ENCODE measurements at places on chromosomes 12 and 14.
A peak's percentile ranks its signal among the peaks of the same experiment; 100 is the strongest.

DNA sequence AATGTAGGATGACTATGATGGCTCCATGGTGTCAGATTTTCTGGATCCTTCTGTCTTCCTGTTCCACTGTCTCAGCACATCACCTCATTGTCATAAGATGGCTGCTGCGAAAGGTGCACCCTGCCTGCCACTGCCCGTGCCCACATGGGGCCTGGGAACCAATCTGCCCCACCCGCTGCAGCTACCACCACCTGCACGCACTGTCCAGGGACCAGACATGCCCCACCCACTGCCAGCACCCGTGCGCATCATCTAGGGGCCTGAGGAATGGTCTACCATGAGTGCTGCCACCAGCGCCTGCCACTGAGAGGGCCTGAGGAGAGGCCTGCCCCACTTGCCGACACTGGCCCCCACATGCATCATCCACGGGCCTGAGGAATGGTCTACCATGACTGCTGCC is 23.8 kb downstream of the CYP46A1 start:
- no peak for DNase-seq

GRCh38 chr14:97485201-97485600 is 688.0 kb downstream of the VRK1 start:
- DNase-seq, result no peak

DNA sequence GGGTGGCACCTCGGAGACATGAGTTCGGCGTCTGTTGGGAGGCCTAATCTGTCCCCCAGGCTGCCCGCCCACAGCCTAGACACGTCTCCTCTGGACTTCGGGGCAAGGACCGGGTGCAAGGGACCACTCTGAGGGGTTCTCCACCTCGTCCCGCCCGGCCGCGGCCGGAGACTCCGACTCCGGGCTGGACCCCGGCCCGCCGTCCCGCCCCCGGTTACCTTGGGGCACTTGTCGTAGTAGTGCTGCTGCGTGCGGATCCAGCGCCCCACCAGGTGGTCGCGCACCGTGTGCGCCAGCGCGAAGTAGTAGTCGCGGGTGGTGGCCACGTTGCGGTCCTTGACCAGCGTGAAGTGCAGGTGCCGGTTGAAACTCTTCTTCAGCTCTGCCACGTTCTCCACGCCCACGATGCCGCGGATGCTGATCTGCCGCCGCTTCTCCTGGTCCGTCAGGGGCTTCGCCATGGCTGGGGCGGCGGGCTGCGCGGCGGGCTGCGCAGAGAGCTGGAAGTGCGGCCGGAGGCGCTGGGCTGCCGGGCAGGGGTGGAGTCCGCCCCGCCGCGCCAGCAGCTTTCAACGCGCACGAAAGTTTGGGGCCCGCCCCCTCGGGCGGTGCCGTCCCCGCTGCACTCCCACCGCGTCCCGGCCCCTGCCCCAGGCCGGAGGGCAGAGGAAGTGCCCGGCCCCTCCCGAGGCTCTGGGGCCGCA is at the start of gene PYGL:
Gene PYGL (minus strand): TSS at position 541 of the 704 bp plus-strand sequence. CDS start 80 bp downstream, at position 461.
- DNase-seq, result peak; percentile 21

- DNase-seq, result no peak
These were observed 120.1 kb downstream of the MDGA2 start for GRCh38 chr14:47555333-47555732.

GRCh38 chr12:2794191-2794735 is 507 bp upstream of the FKBP4 start:
- DNase-seq, result peak; percentile 32

DNA sequence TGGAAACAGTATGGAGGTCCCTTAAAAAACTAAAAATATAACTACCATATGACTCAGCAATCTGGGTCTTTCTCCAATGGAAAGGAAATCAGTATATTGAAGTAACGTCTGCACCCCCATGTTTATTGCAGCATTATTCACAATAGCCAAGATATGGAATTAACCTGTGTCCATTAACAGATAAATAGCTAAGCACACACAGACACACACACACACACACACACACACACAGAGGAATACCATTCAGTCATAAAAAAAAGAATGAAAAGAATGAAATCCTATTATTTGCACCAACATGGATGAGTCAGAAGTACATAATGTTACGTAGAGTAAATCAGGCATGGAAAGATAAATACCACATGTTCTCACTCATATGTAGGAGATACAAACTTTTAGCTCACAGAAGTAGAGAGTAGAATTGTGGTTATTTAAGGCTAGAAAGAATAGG is 4.7 kb downstream of the KLRK1 start:
- no peak for DNase-seq

GRCh38 chr12:116314477-116314876 is 37.0 kb upstream of the MED13L start:
- no peak for DNase-seq

- DNase-seq, result no peak
These were observed 88.8 kb downstream of the ACTN1 start for GRCh38 chr14:68890173-68890931.

GRCh38 chr12:9114946-9115345 is 773 bp downstream of the A2M start:
- DNase-seq, result no peak

DNA sequence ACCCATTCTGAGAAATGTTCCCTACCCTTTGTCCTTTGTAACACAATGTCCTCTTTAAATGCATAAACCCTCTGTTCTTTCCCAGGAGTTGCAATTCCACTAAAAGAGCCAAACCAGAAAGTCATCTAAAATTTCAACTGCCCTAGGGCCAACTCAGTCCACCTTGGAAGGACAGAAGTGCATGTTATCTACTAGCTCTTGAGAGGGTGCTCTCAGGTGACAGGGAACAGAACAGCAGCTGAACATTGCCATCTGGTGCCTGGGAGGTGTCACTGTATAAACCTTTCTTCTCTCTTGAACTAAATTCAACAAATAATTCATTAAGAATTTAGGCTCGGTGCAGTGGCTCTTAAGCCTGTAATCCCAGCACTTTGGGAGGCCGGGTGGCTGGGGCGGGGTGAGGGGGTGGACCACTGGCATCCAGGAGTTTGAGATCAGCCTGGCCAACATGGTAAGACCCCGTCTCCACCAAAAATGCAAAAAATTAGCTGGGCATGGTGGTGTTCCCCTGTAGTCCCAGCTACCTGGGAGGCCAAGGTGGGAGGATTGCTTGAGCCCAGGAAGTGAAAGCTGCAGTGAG is 10.3 kb upstream of the FERMT2 start:
- DNase-seq, result peak; percentile 17

GRCh38 chr14:94424371-94424770 is 28.2 kb downstream of the SERPINA11 start:
- no peak for DNase-seq

- peak; percentile 2 for DNase-seq
These were observed 27.3 kb upstream of the CHPT1 start for GRCh38 chr12:101670007-101670671.

GRCh38 chr12:108854451-108855283 is 2.7 kb downstream of the SSH1 start:
- no peak for DNase-seq

DNA sequence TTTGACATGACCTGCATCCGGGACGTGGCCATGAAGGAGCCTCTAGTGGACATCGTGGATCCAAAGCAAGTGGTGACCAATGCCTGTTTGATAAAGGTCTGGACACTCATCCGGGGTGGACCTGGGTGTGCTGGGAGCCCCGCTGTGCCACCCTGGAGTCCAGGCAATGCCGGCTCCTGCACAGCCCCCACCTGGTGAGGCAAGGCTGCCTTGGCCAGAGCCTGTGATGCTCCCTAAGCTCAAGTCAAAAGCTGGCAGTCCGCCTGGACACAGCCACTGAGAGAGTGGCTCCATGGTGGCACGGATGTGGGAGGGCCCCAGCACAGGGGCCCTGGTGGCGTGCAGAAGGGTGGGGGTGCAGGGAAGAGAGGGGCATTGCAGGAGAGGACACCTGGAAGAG is 85.9 kb downstream of the PRMT8 start:
- no peak for DNase-seq

DNA sequence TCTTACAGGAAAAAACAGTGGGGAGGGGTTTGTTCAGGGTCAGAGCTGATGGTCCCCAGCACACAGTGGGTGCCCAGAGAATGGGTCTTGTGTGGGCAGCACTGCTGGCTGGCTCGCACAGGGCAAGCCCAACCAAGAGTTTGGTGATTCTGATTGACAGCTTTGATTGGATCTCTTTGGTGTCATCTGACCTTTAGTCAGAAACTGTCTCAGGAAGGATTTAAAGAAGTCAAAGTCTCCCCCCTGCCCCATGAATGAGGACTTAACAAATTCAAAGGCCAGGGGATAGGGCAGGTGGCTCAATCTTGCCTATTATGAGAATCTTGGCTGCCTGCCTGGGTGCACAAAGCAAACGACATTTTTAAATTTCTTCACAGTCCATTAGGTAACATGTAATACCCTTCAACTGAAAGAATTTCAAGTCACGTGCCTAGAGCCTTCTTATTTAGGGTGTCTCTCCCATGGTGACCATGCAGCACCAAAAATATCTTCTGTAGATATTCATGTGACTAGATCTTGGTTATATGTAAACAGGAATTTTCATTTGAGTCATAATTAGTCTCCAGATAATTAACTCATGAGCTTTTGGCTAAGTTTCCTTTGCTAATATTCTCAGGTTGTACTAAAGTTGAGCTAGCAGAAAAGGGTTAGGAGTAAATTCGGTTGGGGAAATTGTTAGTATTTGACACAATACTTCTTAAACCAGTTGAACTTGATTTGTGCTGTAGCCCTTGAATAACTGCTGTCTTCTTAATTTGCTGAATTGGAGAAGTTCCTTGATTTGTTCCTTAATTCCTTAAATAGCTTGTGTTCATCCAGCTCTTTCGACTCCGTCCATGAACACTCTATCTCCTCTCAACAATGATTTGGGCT is 54.5 kb upstream of the HECTD1 start:
- no peak for DNase-seq

DNA sequence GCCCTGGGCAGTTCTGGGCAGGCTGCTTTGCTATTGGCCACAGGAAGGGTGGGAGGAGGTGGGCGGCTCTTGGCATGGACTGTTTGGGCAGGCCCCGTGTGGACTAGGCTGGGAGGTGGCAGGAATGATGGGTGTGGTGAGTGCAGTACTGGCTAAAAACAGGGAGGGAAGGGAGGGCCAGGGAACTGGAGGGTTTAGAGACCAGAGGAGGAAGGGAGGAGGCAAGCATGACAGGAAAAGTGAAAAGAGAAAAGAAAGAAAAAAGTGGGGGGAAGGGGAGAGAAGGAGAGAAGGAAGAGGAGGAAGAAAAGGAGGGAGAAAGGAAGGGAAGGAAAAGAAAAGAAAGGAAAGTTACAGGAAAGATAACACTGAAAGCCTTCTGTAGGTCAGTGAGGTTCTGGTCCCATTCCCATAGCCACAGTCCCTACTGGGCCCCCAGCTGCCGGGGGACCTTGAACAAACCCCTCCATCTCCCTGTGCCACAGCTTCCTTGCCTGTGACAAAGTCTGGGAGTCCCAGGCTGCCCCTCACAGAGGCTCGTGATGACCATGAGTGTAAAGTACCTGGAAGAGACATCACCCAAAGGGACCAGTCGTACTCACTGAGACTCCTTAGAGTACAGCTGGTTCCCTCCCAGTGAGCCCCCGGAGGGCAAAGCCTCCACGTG is 1.1 kb upstream of the C14orf132 start:
- no peak for DNase-seq

- no peak for DNase-seq
These were observed 77.9 kb downstream of the TMEM30B start for GRCh38 chr14:61203081-61203753.

DNA sequence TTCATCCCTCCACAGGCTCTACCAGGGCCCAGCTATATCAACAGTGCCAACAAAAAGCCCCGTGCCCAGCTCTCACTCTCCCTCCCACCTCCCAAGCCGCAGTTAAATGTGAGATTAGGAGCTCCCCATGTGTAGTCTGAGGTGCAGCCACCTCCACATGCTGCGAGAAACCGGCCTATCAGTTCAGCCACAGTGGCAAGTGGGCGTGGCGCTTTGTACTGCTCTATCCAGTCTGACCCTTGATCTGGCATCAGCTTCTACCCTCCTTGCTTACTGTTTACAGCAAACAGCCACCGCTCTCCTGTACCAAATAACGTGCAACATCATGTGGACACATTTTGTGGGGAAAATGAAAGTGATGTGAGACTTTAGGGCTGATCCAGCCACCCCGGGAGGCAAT is 1.7 kb downstream of the PLEK2 start:
- DNase-seq, result no peak

DNA sequence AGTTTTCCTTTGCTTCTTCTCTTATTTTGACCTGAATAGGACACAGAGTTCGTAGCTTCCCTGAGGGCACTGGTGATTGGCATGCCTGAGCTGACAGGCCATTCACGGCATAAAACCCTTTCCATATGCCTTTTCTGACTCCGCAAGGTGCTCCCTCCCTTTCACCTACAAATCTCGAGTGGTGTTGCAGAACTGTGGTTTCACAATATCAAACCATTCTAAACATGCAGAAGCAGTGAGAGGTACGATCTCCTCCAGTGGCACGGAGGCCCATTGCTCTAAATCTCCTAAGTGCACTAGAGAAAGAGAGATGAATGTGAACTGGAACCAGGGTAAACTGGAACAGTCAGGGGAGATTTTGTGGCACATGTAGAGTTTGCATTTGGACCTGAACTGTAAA is 23.9 kb downstream of the CLSTN3 start:
- DNase-seq, result no peak

GRCh38 chr14:92747701-92748258 is 647 bp downstream of the LGMN start:
- DNase-seq, result no peak

- no peak for DNase-seq
These were observed 26.3 kb downstream of the KRT18 start for GRCh38 chr12:52975204-52975603.

GRCh38 chr12:27979145-27979544 is 6.6 kb upstream of the PTHLH start:
- DNase-seq, result no peak

- no peak for DNase-seq
These were observed 211.4 kb downstream of the GRIN2B start for GRCh38 chr12:13769966-13770365.

DNA sequence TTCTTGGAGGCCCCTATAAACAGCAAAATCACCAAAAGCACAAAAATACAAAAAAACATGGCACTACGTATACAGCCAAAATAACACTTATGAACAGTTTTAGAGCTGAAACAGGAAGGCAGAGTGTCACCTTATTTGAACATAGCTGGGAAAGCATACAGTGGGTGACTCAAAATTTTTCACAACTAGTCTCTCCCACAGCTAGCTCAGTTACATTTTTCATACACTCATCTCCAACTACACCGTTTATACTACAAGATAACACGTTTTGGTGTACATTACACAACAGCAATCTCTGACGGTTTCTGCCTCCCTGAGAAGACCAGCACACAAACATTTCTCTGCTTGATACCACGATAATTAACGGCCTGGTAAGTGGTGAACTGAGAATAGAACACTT is 2.9 kb downstream of the RAD52 start:
- DNase-seq, result no peak

- peak; percentile 24 for DNase-seq
These were observed 21.8 kb downstream of the GOLGA3 start for GRCh38 chr12:132806857-132807256.

GRCh38 chr12:11543457-11544158 is 105.9 kb upstream of the ETV6 start:
- DNase-seq, result no peak

GRCh38 chr14:23896609-23897153 is 56.9 kb upstream of the DHRS4 start:
- DNase-seq, result no peak

All from stimulated activated CD4-positive, alpha-beta T cell treated with anti-CD3 and anti-CD28 coated beads, Interleukin-4, amount 100 ng/mL, for 4 hours (primary cell).